Activated naive CD4-positive, alpha-beta T cell (primary cell): ENCODE measurements at places on chromosomes 2 and 18.

DNA sequence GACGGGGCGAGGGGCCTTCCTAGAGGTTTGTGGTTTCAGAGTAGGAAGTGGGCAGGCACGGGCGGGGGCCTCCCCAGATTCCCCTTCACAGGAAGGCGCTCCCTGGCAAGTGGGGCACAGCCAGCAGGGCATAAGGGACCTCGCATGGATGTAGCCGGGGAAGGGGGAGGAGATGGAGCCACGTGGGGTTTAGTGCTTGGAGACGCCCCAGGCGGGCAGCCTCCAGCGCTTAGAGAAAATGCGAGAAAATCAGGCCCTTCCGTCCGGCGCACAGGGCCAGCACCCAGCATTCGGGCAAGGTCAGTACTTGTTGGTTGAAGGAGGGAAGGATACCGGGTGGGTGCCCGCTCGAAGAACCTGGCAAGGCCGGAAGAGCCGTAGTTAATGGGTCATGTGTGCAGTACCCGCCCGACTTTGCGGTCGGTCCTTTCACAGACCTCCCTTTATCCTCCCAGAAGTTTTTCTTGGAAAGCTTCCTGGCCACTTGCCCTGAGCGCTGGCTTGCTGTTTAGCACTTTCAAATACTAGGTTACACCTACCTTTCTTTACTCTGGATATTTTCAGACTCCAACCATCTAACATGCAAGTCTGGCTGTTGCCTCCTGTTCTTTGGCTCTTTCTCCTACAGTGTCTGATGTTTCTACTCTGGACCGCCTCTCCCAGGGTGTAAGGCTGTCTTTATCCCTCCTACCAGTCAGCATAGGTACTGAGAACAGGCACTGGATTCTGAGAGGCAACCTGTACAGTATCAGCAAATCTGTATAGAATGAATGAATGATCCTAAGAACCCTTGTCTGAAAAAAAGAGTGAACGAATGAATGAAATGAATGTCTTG lies 78.1 kb downstream of the CIB4 start:
- no peak for DNase-seq

- no peak for DNase-seq
Measured at GRCh38 chr2:21710496-21710895, 586.7 kb downstream of the TDRD15 start.

GRCh38 chr2:72031346-72032110 lies 116.1 kb downstream of the CYP26B1 start:
- no peak for DNase-seq

DNA sequence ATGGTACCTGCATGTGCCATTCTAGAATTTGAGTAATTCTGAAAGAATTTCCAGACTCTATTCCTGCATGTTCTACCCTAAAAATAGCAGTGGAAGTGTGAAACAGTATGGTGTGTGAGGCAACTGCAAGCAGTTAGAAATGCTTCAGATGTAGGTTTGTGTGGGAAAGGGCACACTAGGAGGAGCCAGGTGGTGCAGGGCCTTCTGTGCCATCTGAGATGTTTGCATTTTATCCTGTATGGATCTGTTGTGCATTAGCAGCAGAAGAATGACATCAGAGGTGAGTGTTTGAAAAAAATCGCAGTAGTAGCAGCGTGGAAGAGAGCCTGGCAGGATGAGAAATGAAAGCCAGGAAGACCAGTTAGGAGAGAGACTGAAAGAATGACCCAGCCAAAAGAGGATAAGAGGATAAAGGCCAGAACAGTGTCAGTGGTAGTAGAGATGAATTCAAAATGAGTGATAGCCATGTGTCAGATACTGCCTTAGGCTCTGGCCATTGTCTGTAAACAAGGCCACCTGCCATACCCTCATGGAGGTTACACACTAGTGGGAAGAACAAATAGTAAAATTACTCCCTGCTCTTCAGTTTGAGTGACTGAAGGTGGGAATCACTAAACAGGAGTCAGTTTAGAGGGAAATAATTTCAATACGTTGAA lies 142.2 kb downstream of the PKP4 start:
- no peak for DNase-seq

DNA sequence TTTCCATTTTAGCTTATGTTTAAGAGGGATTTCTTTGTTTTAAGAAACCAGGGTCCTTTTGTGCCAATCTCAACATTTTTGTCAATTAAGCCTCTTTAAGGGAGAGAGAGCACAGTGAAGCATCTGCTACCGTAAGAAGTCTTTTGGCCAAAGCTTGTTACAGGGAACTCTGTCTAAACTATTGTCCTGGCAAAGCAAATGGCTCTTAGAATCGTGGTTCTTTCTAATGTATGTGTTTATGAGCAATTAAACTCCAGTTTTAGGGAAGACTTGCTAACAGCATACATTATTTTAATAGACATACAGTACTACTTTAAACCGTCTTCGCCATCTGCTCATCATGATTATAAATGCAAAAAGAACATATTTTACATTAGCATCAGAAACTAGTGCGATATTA lies 202.1 kb downstream of the CDCA7 start:
- DNase-seq = no peak
